ACHN (cell line): ENCODE measurements at places on chromosomes 5 and 9.

GRCh38 chr9:91992461-91993041 is 42.5 kb upstream of the ROR2 start:
- DNase-seq, result no peak

GRCh38 chr5:171593976-171594375 is 174.5 kb downstream of the FGF18 start:
- no peak for DNase-seq

GRCh38 chr9:72315089-72315509 is 49.9 kb downstream of the ZFAND5 start:
- peak; percentile 57 for DNase-seq

DNA sequence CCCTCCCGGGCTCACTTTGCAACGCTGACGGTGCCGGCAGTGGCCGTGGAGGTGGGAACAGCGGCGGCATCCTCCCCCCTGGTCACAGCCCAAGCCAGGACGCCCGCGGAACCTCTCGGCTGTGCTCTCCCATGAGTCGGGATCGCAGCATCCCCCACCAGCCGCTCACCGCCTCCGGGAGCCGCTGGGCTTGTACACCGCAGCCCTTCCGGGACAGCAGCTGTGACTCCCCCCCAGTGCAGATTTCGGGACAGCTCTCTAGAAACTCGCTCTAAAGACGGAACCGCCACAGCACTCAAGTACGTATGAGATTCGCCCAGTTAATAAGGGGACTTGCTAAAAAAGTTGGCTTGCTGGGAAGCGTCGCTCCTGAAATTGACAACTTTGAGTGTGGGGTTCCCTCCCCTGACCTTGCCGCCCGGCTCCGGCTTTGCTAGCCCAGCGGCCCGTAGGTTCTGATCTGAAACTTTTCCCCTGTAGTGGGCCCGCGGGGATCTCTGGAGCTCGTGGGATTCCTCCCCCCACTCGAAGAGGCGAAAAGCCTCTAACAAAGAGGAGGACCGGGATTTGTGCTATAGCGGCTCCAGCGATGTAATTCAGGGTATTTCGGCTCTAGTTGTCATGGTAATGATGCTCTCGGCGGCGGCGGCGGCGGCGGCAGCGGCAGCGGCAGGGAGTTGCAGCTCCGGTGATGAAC is 572 bp downstream of the NR4A3 start:
- DNase-seq, result peak; percentile 14

DNA sequence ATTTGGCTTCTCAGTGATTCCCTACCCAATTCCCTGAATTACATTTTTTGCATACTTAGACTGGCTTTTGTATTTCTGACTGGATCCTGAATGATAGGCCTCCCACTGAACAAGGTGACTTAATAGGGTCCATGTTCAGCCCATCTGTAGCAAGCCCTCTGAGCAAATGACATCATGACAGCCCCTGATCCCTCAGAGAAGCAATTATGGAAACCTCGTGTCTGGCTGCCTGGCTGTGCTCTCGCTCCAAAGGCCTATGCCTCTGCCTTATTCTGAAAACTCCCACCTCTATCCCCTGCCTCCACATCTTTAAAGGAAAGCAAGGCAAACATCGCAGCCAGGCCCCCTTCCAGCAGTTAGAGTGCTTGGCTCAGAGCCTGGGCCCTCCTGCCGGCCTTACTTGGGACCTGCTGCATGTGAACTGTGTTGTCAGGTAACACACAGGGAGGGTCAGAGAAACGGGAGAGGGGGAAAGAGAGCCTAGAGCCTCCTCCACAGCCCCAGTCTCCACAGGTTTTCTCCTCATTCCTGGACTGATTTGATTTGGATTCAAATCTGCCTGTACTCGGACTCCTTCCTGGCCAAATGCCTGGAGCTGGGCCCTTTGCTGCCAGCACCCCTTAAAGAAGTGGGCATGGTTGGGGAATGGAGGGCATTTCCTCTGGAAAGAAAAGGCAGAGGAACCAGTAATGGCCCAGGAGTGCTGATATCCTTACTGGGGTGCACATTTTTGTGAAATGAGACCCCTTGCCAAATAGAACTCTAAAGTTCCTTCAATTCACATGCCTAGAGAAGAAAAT is 3.8 kb downstream of the DCANP1 start:
- no peak for DNase-seq

- DNase-seq, result no peak
These were observed 472.8 kb downstream of the BRINP1 start for GRCh38 chr9:118896324-118897000.

DNA sequence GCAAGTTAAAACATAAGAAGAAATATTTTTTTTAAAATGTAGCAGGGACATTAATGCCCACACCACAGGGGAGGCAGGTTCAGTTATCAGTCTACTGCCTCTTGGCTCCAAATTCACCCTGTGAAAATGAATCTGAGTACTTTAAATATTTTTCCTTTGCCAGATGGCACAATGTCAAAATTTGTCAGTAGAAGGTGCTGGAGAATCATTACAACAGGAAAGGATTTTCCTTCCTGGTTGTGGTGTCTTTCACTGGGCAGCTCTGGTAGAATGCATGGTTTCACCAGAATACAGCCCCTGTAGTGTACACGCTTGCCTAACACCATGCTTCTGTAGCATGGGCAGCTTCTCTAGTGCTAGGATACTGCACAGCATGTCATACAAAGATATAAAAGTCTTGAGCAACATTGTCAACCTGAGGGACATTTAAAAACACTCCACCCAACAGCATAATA is 9.7 kb upstream of the SREK1 start:
- DNase-seq, result peak; percentile 23

DNA sequence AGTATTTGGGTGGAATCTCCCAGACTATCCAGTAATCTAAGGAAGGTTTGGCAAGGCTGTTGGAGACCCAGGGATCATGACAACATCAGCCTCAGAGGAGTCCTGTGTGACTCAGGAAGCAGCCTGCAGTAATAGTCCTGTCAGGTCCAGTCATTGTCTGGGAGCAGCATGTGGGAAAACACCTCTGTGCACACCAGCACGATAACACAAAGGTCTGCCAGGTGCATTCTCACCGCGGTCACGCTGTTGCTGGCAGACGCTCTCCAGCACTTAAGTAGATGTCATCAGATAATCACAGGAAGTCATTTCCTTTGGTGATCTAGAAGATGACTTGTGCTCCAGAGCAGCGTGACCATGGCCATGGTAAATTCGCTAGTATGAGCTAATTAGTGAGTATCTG is 99.2 kb upstream of the IQGAP2 start:
- no peak for DNase-seq

DNA sequence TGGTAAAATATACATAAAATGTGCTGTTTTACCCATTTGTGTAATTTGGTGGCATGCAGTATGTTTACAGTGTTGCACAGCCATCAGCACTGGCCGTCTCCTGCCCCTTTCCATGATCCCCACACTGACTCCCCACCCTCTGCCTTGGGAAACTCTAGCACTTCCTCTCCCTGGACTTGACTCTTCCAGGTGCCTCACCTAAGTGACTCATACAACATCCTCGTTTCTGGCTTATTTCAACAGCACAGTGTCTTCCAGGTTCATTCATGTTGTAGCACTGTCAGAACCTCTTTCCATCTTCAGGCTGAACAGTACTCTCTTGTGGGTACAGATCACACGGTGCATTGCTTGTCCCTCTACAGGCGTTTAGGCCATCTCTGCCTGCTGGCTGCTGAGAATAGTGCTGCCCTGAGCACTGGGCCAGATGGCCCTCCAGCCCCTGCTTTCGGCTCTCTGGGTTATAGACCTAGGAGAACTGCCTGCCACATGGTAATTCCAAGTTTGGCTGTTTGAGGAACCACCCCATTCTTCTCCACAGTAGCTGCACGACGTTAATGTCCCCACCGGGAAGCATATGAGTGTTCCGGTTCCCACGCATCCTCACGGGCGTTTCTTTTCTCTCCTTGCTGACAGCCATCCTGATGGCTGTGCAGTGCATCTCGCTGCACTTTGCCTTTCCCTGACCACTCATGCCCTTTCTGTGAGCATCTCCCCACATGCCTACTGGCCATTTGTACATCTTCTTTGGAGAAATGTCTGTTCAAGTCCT is 211.8 kb downstream of the FANCC start:
- DNase-seq, result no peak

- DNase-seq, result no peak
These were observed 91.2 kb downstream of the IRX2 start for GRCh38 chr5:2660315-2660714.
